ENCODE measurements at places on chromosomes 12 and 14.

GRCh38 chr14:103748534-103748857 is 32.9 kb downstream of the ZFYVE21 start:
- DNase-seq: no peak

DNA sequence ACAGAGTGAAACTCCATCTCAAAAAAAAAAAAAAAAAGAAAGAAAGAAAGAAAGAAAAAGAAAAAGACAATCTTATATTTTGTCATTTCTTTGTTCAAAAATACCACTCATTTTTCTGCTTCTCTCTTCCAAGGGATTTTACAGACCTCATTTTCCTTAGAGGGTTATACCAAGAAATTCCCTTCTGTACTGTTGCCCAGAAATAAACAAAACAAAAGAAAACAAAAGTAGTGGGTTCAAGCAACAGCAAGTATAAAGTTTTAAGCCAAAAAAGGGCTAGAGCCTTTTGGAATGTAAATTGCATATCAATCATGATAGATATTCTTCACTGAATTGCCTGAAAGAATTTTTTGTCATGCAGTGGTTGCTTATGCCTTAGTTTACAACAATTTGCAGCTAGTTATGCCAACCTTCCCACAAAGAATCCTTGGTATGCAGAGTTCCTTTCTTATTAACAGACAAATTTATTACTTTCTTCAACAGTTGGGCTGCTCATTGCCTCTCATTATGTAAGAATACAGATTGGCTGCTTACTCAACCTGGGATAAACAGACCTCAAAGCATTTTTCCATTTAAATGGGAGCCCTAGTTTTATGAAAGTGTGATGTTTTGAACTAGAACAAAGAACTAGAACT is 129.1 kb upstream of the PPFIA2 start:
- DNase-seq: no peak

DNA sequence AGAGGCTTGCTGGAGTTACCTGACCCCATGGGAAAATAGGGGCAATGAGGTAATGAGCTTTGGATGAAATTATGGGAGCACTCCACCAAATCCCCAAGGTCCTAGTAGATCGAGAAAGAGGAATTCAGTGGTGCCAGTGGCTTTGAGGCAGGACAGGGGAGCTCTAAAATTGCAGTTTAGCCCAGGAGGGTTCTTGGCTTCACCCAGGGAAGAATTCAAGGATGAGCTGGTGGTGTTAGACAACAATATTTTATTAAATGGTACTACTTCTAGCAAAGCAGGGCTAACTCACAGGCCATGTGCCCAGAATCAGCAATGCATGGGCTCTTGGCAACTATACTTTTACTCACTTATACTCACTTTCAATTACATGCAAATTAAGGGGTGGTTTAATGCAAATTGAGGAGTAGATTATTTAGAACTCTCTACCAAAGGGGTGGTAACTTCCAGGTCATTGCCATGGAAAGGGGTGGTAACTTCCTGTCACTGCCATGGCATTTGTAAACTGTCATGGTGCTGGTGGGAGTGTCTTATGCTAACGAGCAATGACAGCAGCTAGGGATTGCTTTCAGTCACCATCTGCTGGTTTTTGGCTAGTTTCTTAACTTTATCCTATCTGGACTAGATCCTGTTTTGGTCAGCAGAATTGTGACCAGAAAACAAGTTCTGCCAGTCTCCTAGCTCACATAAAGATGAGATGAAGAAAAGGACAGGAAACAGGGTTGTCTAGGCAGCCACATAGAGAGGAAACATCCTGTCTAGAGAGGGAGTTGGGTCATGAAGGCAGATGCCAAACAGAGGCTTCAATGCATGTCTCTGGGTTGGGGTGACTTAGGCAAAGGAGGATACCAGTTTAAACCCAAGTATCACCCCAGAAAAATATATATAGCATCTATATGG is 64.7 kb downstream of the ZNF641 start:
- no peak for DNase-seq

DNA sequence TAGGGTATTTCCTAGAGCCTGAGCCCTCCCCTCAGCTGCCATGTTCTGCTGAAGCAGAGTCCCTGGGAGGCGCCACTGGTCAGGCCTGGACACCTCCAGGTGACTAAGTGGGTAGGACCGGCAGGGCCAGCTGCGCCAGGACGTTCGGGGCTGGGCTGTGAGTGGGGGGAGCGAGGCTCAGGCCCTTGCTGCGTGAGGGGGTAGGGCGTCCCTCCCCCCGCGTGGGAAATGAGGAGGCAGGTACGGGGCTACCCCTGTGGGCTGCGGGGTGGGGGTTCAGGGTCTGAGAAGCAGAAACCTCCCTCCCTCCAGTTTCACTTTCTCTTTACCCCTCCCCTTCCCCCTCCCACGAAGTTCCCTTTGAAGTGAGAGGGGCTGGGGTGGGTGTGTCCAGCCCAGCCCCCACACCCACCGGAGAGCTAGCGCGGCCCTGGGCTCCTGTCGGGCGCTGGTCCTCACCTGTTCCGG is 22.1 kb upstream of the KIF26A start:
- DNase-seq: no peak

- no peak for DNase-seq
Observed at GRCh38 chr12:95723693-95724384, 66.7 kb downstream of the NTN4 start.

DNA sequence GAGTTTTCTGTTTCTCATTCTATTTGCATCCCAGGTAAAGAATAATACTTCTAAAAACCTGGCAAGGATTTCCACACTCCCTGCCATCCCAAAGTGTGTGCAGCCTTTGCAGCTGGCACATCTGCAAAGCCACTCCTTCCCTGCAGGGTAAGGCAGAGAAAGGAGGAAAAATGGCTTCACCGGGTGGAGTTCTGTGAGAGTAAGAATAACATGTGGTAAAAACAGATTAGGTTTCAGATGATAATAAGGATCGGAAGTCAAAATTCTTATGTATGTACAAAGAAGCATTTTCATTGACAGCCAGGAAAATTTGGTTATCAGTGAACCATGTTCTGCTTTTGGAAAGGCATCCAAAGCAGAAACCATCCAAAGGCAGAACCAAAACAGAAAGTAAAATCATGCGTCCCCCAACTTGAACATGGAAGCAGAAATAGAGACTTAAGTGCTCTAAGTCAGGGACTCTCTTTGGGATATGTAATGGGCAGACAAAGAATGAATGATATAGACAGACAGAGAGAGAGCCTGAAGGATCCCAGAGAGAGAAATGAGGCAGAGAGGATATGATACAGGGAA is 192.6 kb upstream of the CCDC196 start:
- DNase-seq: no peak

DNA sequence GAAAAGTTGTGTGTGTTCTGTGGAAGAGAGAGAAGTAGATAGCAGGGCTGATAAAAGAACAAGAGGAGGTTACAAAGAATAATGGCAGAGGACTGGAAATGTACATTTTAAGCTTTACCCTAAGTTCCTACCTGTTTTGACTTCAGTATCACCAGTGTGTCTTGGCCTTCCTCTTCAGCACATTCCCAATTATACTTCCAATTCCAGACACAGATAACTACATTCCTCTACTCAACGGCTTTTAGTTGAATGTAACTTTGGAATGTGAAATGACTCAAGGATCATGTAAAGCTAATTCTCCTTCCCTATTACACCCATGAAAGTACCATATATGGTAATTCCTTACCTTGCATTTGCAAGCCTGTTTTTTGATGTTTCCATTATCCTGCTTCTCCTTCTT is 5.0 kb downstream of the MGST1 start:
- no peak for DNase-seq

GRCh38 chr12:42024495-42024830 is 120.2 kb downstream of the GXYLT1 start:
- no peak for DNase-seq

GRCh38 chr12:31019561-31019960 is 54.1 kb upstream of the DDX11 start:
- DNase-seq: no peak

All from AG09319 (cell line).